Stimulated activated CD8-positive, alpha-beta memory T cell treated with anti-CD3 and anti-CD28 coated beads, Interleukin-7, amount 100 ng/mL, for 48 hours (primary cell): ENCODE measurements at places on chromosomes 6 and 20.

DNA sequence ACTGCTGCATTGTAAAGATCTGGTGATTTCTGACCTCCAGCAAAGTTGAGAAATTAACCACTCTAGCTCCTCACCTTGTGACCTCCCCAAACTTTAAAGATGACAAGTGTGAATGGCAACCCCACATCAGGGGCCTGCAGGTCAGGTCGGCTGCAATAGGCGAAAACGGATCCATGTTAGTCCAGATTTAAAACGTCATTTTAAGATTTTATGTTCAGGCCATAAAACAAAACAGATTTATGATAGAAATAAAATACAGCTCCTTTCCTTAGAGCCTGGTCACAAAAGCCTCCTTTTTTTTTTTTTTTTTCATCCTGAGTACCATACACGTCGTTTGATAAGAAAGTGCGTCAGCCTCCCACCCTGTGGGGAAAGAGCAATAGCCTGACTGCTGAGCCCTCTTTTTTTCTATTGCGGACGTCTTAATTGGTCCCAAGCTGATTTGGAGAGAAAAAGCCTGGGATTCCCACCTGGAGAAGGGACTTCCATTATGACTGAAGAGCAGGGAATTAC lies 519.2 kb upstream of the NOX3 start:
- DNase-seq = no peak

DNA sequence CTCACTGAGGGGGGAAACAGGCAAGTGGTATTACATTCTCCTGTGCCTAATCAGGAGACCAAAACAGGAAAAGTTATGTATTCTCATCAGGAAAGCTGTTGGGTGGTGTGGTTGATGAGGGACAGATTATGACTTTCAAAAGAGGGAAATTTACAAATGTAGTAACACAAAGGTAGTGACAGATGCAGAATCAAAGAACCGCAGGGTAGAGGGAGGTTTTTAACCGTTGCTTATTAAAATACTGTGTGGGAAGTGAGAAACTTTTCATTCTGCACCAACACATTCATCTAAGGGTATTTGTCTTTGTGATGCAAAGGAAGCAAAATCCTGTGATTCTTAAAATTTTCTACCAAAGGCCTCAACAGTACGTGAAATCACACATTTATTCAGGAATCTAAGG lies 288.2 kb upstream of the MAN1A1 start:
- DNase-seq = no peak

DNA sequence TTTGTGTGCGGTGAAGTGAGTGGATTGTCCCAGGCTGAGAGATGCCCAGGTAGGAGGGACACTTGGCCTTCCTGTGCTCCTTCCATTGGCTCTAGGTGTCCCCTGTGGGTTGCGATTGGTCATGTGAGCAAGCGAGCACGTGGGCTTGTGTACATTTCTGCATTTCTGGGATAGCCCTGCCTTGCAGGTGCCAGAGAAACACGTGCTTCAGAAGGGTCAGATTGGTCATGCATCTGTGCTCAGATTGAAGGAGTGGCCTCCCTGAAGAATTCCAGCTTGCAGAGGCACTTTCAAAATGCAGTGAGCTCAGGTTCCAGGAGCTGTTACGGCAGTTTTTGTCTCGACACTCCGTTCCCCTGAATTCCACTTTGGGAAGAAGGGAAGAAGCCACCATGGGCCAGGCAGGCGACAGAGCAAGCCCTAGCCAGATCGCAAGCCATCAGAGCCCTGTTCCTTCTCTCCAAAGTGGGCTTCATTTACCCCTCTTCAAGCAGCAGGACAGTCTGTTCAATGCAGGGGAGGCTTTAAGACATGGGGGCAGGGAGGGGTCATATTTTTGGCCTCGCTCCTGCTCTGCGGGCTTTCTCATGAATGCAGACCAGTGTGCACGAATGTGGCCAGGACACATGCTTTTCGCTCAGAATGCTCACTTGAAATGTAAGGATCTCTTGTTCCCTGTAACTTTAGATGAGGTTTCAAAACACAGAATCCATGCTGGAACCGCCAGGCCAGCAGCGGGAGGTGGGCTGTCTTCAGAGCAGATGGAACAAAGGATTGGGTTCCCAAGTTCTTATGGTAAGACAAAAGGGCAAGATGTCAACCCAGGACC lies 78.6 kb upstream of the AKAP12 start:
- DNase-seq = no peak

GRCh38 chr6:169825558-169826225 lies 74.3 kb downstream of the ERMARD start:
- DNase-seq = no peak

DNA sequence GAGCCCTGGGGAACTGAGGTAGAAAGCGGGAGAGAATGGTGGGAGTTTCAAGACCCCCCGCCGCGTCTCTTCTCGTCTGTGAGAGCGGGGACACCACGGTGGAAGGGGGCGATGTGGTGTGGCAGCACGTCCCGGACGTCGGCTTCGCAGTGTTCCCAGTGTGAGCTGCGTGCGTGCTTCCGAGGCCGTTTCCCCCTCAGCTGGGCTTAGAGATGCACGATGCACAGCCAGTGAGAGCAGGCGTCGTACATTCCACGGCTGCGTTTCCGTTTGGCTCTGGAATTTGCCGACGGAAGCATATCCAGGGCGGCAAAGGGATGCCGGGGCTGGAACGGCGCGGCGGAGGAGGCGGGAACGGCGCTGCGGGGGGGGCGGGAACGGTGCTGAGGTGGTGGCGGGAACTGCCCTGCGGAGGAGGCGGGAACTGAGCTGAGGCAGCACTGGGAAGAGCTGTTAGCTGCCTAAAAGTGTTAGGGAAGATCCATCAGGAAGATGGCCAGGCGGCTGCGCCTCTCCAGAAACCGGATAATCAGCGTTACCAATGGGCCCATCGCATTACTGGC lies 37.7 kb downstream of the KIF25 start:
- no peak for DNase-seq

- DNase-seq = no peak
These were observed 129.4 kb upstream of the AFDN start for GRCh38 chr6:167697316-167697715.

- no peak for DNase-seq
These were observed 132.9 kb downstream of the JPH2 start for GRCh38 chr20:44054118-44054517.

GRCh38 chr6:148231572-148231971 lies 111.1 kb upstream of the SASH1 start:
- DNase-seq = no peak

GRCh38 chr6:27187231-27188060 lies 60.1 kb upstream of the PRSS16 start:
- DNase-seq = no peak

GRCh38 chr6:45988635-45989034 lies 27.0 kb downstream of the CLIC5 start:
- no peak for DNase-seq

DNA sequence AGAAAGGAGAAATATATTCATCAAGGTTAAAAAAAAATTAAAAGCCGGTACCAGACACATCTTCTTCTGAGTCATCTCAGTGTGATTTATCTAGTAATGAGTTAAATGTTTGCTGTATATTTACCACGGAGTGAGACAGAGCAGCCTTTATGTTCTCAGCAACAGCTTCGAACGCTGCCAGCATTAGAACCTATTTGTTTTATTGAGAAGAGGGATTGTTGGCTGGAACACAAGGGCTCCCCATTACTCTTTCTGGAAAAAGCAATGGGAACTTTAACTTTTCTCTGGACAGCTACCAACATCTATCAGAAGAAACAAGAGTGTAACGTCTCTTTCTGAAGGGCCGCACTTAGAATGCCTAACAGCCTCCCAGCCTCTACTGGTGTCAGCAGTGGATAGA lies 105.3 kb upstream of the TAB2 start:
- DNase-seq = no peak

DNA sequence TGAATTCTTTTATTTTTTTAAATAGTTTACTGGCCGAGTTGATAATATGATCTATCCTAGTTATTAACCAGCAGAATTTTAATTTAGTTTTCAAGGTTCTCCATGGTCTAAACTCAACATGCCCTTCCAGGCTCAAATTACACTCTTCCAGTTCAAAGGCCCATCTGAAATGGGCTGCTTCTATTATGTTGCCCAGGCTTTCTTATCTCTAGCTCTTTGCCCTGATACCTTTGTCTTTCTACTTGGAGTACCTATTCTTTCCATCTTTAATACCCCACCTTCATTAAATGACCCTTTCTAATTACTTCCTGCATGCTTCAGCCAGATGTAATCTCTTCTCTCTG lies 541.2 kb upstream of the FLRT3 start:
- DNase-seq = no peak

DNA sequence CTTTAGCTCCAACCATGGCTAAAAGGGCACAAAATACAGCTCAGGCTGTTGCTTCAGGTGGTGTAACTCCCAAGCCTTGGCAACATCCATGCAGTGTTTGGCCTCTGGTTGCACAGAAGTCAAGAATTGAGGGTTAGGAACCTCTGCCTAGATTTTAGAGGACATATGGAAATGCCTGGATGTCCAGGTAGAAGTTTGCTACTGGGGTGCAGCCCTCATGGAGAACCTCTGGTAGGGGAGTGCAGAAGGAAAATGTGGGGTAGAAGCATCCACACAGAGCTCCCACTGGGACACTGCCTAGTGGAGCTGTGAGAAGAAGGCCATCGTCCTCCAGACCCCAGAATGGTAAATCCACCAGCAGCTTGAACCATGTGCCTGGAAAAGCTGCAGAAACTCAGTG lies 1453.8 kb upstream of the EYS start:
- DNase-seq = no peak

DNA sequence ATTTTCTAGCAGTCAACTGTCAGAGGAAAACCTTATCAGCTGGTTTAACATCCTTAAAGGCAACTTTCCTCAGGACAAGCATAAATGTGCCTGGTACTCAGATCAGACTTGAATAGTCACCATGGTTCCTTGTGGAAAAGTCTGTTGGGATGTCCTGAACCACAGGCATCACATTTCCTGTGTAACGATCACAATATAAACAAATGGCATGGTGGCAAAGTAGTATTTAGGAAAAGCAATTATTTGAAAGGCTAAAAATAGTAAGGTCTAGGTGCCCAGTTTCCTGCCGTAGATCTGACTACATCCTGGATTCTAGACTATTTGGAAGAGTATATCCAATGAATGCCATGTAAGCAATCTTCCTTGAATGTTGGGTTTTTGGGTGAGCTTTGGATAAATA lies 271.9 kb upstream of the AGPAT4 start:
- DNase-seq = no peak

DNA sequence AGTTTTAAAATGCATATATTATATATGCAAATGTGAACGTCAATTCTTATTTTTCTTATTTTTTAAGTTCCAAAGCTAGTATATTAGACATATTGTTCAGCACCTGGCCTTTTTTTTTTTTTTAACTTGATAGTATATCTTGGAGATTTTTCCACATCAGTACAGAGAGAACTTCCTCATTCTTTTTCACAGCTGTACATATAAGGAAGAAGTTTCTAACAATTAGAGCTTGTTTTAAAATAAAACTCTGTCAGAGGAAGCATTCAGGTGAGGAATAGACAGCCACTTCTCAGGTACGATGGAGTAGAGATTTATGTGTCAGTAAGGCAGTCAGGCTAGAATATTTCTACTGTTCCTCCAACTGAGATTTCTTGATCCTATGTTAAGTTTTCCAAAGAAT lies 233.1 kb upstream of the SUPT3H start:
- DNase-seq = no peak

GRCh38 chr6:148547110-148547509 lies 199.7 kb upstream of the UST start:
- no peak for DNase-seq

GRCh38 chr20:15582146-15582760 lies 991.0 kb downstream of the KIF16B start:
- DNase-seq = no peak

- DNase-seq = no peak
These were observed 24.3 kb upstream of the SCRT2 start for GRCh38 chr20:699811-700338.

DNA sequence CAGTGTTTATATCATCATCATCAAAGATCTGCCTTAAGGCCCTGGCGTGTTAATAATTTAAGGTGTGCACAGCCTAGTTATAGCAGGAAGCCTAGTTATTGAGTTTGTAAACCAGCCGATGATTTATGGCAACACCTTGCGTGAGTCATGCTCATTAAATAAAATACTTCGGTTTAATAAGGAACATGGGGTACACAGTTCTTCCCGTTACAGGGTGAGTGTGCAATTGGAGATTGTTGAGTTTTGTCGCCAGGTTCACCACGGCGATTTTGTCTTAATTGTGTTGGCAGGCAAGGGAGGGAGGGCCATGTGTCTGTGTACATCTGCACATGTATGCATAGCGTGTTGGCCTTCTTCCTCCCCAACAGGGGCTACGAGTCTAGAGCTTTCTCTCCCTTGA lies 104.0 kb downstream of the TFAP2A start:
- no peak for DNase-seq

DNA sequence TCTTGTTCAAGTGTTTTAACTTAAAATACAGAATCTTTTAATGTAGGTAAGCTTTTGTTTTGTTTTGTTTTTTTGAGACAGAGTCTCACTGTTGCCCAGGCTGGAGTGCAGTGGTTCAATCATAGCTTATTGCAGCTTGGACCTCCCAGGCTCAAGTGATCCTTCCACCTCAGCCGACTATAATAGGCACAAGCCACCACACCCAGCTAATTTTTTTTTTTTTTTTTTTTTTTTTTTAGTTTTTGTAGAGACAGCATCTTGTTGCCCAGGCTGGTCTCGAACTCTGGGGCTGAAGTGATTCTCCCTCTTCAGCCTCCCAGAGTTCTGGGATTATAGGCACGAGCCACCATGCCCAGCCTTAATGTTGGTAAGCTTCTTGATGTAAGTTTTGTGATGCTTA lies 3.3 kb downstream of the EFHC1 start:
- no peak for DNase-seq

GRCh38 chr6:108157981-108158525 lies 7.8 kb upstream of the NR2E1 start:
- DNase-seq = no peak

- no peak for DNase-seq
These were observed 118.9 kb upstream of the SMLR1 start for GRCh38 chr6:130708338-130708737.

DNA sequence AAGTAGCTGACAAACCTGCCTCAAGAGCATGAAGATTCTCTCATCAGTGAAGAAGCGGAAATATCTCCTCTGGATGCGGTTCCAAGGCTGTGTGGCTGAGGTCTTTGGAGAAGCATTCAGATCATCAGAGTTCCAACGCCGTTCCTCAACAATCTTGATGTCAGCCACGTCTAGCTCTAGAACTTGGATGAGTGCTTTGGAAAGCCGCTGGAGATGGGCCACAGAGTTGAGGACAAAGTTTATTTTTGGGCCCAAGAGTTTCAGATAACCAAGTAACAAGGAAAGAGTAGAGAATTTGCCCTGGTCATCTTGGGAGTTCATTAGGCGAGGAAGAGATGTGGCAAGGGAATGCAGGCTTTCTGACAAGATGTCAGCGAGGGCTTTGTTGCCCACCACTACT lies 20.9 kb downstream of the TTI1 start:
- no peak for DNase-seq

- DNase-seq = no peak
These were observed 22.2 kb upstream of the ADGRG6 start for GRCh38 chr6:142279350-142280180.
